Hematopoietic multipotent progenitor cell (in vitro differentiated cells): ENCODE measurements at places on chromosomes 16 and 17.
A peak's percentile ranks its signal among the peaks of the same experiment; 100 is the strongest.

- no peak for DNase-seq
Observed at GRCh38 chr17:45688820-45689219, 95.3 kb upstream of the CRHR1 start.

- no peak for DNase-seq
Observed at GRCh38 chr17:49519781-49520180, 24.7 kb downstream of the NGFR start.

GRCh38 chr16:745739-746138 is 4.9 kb upstream of the CIAO3 start:
- no peak for DNase-seq

DNA sequence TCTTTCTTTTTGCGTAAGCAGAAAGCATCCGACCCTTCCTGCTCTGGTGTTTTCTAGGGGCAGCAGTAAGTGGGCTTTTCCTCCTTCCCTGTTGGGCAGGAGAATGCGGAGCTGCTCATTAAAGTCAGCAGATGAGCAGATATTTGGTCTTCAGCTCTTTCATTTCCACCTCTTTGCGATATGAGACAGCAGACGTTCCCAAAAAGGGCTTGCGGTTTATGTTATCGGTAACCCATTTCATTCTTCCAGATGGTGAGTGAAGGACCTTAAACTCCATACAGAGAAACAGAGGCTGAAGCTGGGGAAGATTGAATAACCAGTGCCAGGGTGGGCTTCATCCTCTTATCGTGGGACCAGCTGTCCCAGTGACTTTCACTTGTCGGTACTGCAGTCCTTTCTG is 40.7 kb downstream of the KSR1 start:
- no peak for DNase-seq

- DNase-seq, result no peak
Observed at GRCh38 chr16:84040823-84041820, 1.5 kb downstream of the SLC38A8 start.

DNA sequence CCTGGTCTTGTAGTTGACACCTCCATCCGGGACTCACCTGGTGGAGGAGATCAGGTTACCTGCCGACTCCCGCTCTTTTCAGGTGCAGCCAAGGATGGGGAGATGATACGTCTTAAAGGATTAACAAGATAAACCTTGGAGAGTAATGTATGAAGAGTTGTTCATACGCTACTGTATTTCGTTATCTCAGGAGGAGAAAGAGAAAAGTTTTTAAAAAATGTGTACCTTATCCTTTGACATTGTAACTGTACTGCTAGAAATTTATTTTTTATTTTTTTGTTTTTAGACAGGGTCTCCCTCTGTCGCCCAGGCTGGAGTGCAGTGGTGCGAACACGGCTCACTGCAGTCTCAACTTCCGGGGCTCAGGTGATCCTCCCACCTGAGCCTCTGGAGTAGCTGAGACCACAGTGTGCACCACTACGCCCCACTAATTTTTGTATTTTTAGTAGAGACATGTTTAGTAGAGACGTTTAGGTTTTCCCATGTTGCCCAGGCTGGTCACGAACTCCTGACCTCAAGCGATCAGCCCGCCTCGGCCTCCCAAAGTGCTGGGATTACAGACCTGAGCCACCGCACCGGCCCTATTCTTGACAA is 764 bp upstream of the SMURF2 start:
- no peak for DNase-seq

- DNase-seq, result no peak
Observed at GRCh38 chr17:34254651-34255380, at the start of gene CCL2. CCL2 (plus strand) TSS chr17:34255285; CDS start chr17:34255350, 65 bp downstream.

DNA sequence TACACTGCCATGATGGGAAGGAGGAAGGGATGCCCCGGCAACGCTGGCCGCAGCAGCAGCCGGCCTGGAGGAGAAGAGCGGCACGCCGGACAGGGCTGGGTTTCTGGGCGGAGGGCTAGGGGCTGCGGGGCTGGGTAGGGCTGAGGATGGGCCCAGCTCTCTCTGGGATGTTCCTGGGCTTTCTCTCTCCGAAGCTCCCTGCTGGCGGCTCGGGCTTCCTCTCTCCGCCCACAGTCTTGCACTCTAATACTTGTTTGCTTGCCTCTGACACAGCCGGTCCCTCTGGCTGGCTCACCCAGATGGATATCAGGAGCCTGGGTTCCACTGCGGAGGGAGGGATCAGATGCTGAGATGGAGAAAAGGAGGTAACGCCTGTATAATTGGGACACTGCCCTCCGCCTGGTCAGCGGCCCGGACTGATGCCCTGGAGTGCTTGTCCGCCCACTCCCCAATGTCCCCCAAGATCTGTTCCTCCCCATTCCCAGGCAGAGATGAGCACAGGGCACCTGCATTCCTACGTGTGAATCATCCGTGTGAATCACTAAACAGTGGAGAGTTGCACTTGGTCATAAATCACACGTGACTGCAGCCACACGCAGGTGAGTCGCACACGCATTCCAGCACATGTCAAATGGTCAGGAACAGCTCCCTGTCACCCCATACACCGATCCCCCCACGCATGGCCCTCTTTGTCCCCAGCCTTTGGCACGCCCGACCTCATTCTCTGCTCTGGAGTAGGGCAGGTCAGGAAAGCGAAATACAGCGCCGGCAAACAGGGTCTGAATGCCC is at the start of gene ALOXE3:
TSS of gene ALOXE3 (minus strand) at position 535 of the 789 bp plus-strand sequence. CDS start at position 11, 524 bp downstream.
- no peak for DNase-seq

DNA sequence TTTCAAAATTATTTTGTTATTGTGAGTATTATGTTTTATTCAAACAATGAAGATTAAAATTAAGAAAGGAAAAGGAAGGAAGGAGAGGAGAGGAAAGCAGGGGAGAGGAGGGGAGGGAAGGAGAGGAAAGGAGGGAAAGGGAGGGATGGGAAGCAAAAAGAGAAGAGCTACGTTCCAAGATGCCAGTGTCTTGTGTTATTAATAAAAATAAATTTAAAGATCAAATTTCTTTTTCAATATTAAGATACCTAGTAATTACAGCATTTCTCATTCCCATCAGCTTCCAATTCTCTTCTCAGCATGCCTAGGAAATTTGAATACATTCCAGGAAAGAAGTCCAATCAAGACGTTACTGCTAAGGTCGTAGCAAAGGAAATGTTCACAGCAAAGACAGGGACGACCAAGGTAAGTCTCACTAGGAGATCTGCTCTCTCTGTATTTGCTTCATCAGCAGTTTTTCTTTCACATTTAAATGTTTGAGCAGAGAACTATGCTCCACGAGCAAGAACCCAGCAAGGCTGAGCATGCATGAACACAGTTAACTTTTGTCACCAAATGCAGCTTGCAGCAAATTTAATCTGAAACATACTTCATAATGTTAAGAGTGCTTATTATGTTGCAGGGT is 63.3 kb upstream of the HLF start:
- DNase-seq, result no peak

DNA sequence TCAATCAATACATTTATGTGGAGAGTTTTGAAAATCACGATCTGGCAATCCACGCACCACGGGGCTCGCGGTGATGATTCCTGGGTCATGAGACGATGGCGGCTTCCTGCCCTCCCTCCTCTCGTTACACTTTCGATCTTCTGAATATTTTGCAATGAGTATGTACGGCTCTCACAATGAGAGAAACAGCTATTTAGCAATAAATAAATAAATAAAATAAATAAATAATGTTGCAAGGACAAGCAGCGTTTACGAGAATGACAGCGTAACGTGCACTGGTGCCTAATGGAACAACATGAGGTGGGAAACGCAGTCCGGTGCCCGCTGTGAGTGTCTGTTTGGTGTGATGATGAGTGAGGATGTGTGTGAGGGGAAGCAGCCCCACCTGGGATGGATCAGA is 46.7 kb upstream of the JPH3 start:
- no peak for DNase-seq

DNA sequence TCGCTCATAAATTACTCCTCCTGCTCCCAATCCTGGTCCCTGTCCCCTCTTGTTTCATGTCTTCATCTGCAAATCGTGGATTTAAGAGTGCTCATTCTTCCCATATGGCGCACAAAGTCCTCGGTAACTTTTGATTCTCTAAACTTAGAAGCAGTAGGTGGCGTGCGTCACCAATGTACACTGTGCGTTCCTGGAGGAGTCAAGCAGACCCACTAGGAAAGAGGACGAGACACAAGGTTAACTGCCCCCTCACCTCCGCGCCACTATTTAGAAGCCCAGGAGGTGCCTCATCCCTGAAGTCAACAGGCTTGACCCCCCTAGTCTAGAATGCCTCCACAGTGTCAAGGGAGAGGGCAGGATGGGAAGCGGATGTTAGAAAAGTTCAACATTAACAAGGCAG is 2.9 kb downstream of the SLC13A5 start:
- DNase-seq, result no peak

- no peak for DNase-seq
Observed at GRCh38 chr16:10744370-10745030, 858 bp downstream of the NUBP1 start.

- peak; percentile 67 for DNase-seq
Observed at GRCh38 chr17:64022611-64023063, 2.2 kb upstream of the ICAM2 start.

GRCh38 chr17:15999974-16000827 is 577 bp downstream of the TTC19 start:
- peak; percentile 65 for DNase-seq

DNA sequence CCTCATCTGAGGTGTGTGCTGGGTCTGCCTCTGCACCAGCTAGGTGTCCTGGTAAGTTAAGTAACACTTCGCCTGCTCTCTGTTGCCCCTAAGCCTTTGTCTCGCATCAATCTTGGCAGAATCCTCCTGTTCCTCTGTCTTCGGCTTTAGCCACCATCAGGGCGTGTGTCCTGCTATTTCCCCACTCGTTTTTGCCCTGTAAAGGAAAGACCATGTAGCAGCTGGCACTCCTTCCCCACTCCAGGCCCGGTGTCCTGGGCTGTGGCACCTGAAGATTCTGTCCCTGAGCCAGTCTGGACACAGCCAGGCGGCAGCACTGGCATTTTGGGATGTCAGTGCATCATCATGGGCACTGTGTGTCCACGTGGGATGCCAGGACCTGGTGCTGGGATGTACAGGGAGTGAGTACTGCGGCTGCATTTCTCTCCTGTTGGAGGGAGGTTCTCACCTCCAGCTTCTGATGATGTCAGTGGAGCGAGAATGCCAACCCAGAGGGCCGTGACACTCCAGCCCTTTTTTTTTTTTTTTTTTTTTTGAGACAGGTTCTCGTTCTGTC is 26.2 kb upstream of the FOXK2 start:
- no peak for DNase-seq

GRCh38 chr17:59754552-59754951 is 47.1 kb downstream of the VMP1 start:
- peak; percentile 35 for DNase-seq

- no peak for DNase-seq
Observed at GRCh38 chr17:19707728-19708221, 8.6 kb downstream of the SLC47A2 start.

DNA sequence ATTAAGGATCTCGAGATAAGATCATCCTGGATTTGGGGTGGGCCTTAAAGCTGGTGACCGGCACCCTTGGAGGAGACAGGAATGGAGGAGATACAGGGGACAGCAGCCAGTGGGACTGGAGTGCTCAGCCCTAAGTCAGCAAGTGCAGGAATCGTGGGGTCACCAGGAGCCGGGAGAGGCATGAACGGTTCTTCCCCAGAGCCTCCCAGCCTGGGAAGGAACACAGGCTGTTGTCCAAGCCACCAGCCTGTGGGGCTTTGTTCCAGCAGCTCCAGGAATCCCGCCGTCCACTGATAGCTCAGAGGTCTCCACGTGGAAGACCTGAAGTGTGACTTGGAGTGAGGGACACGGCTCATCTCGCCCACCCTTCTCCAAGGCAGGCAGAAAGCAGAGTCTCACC is 2.5 kb upstream of the WDR45B start:
- no peak for DNase-seq

DNA sequence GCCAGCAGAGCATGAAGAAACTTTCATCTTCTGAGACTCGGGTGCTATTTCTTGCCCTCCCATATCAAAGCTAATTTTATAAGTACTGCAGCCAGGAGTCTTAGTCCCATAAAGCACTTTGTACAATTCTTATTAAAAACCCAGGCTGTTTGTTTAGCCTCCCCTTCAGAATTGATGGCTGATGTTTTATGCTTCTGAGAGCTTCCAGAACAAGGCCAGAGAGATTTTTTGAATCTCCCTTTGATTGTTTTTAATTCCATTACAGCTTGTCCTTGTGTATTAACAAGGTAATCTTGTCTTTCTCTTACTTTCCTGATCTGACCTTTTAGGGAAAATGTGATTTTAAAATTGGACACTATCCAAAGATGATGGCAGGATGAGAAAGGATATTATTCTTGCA is 16.3 kb downstream of the COQ7 start:
- no peak for DNase-seq

- peak; percentile 72 for DNase-seq
Observed at GRCh38 chr16:66894948-66895688, 14.8 kb downstream of the PDP2 start.

DNA sequence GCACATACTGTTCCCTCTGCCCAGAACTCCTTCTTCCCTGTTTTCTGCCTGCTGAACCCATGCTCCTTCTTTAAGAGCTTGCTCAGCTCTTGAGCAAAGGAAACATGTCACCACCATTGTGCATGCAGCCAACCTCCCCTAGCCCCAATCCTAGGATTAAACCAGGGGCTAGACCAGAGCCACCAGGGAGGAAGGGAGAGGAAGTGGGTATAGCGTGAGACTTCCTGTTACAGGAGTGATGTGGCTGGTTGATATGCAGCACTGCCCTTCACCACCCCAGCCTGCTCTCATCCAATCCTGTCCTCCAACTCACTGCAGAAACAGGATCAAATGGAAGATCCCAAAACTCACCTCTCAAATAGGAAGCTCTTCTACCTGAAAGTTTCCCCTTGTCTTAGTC is 67.1 kb upstream of the CDH5 start:
- no peak for DNase-seq

GRCh38 chr17:61579961-61580360 is 11.1 kb downstream of the NACA2 start:
- no peak for DNase-seq

DNA sequence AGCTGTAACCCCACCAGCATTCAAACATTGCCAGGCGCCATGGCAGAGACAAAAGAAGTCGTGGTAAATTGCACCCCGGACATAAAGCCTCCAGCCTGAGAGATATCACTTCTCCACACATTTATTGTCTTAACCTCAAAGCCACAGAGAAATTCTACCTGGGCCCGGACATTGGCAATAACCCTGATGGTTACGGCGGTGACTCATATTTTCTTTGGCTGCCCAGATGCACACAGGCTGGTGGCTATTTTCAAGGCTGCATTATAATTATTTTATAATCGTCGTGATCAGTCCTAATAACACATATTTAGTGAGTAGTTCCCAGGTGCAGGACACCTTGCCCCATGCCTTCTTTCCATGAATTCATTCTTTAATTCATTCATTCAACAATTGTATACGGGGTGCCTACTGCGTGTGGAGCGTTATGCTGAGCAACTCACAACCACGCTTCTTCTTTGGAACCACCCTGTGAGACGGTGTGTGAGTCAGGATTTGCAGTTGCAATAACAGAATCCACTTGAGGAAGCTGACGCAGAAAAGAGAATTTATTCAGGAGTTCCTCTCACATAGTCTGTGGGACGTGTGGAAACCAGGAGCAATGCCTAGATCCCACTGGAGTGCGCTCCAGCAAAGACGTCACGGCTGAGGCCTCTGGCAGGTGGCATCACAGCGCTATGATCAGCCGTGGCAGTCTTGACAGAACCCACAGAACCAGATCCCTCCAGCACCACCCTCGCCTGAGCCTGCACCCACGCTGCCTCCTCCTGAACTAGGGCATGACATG is 245.7 kb downstream of the FOXL1 start:
- no peak for DNase-seq

GRCh38 chr16:50737420-50737959 is 4.4 kb upstream of the CYLD start:
- no peak for DNase-seq

- peak; percentile 38 for DNase-seq
Observed at GRCh38 chr16:75495076-75495674, at the start of gene CHST6. CHST6 (minus strand) TSS chr16:75495441; CDS start chr16:75479828, 15,613 bp downstream.
